ENCODE measurements at places on chromosomes 5 and 9. TPM values are rescaled to one million over a fixed set of nuclear protein-coding genes. Genes with fewer than 3 reads are reported as not detected.

The CNTFR gene
- not detected for total RNA-seq

- DNase-seq, result peak; percentile 63
Observed at GRCh38 chr5:143635146-143635752, 176.7 kb upstream of the HMHB1 start.

- DNase-seq, result no peak
Observed at GRCh38 chr9:91486699-91487497, 63.3 kb upstream of the NFIL3 start.

DNA sequence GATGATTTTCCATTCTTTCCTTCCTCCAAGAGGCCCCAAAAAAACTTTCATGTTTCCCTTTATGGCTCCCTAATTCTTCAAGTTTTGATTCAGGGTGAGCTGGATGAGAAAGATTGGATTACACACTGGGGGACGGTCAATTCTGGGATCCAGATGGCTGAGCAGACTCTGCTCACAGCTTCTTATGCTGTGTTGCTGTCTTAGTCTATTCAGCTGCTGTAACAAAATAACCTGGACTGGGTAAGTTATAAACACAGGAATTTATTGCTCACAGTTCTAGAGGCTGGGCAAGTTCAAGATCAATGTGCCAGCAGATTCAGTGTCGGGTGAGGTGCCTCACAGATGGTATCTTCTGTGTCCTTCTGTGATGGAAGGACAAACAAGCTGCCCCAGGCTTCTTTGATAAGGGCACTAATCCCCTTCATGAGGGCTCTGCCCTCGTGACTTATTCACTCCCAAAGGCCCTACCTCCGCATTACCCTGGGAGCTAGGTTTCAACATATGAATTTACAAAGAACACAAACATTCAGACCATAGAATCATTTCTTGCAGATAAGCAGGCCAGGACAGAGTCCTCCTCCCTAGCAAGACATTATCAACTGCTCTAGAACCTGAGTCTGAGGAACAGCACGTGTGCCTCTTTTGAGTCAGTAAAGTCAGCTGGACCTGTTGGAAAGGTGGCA, 23.1 kb upstream of the SMAD5 start:
- DNase-seq, result no peak

The PDE6A gene
- total RNA-seq, result not detected

The GPR150 gene
- total RNA-seq, result not detected

DNA sequence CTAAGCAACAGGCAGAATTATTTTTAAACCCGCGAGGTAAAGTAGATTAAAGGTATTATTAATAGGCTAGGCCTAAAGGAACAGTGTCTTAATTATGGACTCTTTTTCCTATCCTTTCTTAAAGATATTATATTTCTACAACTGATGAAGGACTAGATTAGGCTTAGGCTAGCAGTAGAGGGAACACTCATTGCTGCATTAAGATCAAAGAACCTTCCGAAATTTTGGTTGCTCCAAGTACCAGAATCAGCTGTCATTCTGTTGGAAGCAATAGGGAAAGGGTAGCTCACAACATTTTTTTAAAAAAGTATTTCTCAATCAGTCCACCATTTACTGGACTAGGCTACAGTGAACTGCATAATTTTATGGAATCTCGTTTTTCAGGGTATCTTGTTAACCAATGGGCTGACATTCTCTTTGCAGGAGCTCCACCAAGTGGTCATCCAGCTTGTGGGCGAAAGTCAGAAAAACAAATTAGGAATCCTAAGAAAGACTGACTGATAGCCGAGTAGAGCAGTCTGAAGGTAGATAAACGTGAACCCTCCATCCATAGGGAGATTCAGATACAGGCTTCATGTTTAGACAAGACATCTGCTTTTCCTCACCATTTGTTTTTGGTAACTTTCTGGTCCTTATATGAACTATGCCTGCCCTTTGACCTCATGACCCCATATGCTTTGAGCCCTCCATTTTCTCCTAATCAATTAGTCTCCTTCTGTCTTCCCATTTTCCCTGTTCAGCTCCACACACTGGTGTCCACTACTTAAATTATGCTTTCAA, 103.6 kb upstream of the CHD1 start:
- DNase-seq, result peak; percentile 91

The RLN2 gene
- not detected for total RNA-seq

- DNase-seq, result no peak
Observed at GRCh38 chr9:134139081-134139480, 3.2 kb downstream of the WDR5 start.

Measured in PC-3 (cell line).